ENCODE measurements at places on chromosomes 12 and 14.

GRCh38 chr12:55938826-55939501 lies 8.0 kb downstream of the DGKA start:
- no peak for DNase-seq

GRCh38 chr12:8675591-8676036 lies 13.0 kb upstream of the MFAP5 start:
- no peak for DNase-seq

DNA sequence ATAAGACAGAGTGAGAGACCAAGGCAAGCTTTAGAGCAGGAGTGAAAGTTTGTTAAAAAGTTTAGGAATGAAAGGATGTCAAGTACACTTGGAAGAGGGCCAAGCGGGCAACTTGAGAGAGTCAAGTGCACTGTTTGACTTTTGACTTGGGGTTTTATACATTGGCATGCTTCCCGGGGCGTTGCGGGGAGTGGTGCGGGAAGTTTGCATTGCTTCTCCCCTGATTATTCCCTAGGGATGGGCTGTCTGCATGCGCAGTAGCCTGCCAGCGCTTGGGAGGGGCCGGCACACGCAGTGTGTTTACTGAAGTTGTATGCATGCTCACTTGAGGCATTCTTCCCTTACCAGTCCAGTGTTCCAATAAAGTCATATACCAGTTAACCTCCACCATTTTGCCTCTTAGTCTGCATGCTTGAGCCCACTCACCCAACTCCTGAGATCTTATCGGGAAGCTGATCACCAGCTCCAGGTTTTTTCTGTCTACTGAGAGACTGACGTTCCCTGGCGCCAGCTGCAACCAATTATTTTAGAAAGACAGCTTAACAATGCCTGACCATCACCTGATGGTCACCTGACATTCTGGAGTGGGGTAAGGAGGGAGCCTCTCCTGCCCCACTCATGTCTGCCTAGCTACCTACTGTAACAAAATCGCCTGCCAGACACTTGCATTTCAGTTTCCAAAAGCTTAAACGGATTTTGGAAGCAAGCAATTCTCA lies 53.2 kb downstream of the DACT1 start:
- no peak for DNase-seq

DNA sequence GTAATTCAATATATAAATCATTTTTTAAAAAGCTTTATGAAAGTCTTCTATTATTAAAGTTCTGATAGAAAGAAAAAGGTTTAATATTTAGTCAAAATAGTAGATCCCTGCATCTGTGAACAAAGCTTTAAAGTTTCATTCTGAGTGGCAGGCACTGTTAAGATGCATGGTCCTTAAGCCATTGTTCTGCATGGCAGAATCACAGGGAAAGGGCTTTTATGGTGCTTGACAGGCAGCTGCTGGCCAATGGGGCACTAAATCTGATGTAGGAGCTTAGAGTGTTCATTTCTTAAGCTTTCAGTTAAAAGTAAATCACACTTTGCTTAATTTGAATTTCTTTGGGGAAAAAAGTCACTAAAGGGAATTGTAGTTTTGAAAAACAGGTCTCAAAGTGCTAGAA lies 148.2 kb downstream of the PLEKHA5 start:
- no peak for DNase-seq
